ENCODE measurements at places on chromosomes 1 and 21.
A peak's percentile ranks its signal among the peaks of the same experiment; 100 is the strongest.

DNA sequence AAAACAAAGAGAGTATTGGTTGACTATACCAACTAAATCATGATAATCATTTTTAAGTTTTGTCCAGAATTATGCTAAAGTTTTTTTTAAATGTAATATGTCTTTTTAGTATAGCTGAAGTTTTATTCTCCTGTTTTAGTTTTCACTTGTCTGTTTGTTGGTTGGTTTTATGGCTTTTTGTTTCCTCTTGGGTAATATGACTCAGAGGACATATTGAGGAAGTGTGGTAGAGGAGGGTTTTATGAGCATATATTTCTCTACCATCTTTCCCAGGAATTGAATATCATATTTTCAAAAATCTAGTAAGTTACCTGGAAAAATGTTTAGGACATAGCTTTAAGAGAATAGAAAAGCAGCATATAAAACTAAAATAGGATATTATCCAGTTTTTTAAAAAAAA is 68.6 kb upstream of the MCOLN3 start:
- DNase-seq = no peak

- no peak for DNase-seq
These were observed 107.5 kb downstream of the PAX7 start for GRCh38 chr1:18738126-18738525.

- DNase-seq = no peak
These were observed 18.1 kb upstream of the IRF2BP2 start for GRCh38 chr1:234628089-234628488.

GRCh38 chr1:97500760-97501159 is 420.1 kb downstream of the DPYD start:
- DNase-seq = no peak

- DNase-seq = no peak
These were observed 3.9 kb downstream of the PGD start for GRCh38 chr1:10402729-10403274.

DNA sequence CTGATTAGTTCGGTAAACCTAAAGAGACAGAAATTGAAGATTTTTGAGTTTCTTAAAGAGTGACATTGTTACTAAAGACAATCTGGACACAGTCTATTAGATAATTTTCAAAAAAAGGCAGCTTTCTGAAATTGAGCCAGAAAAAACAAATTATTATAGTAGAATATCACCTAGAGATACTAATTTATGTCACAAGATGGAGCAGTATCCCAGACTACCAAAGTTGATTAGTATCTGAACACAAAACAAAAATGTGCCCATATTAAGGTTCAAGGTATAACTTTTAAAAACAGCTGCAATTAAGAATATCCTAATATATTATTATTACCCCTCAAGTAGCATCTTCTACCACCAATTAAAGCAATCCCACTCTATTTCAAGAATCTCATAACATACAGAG is 40.5 kb upstream of the SYT2 start:
- no peak for DNase-seq

- no peak for DNase-seq
These were observed 717 bp downstream of the UBIAD1 start for GRCh38 chr1:11273595-11274234.

DNA sequence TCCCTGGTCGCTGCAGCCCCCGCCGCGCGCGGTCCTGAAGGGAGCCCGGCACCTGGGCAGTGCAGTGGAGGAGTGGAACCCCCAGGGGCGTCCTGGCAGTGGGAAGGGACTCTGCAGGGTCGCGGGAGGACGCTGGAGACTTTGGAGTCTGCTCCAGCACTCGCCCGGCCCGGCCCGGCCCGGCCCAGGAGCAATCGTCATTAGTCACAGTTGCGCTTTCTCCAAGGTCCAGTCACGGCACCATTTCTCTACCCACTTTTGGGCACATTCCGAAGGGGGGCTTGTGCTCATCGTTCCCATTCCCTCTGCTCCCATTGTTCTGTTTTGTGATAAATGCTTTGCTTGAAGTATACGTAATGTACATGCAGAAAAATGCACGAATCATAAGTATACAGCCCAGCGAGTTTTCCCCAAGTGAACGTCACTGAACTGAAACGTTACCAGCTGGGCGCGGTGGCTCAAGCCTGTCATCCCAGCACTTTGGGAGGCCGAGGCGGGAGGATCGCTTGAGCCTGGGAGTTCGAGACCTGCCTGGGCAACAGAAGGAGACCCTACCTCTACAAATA is 999 bp downstream of the THAP3 start:
- no peak for DNase-seq

GRCh38 chr1:181558416-181558815 is 75.1 kb downstream of the CACNA1E start:
- DNase-seq = no peak

DNA sequence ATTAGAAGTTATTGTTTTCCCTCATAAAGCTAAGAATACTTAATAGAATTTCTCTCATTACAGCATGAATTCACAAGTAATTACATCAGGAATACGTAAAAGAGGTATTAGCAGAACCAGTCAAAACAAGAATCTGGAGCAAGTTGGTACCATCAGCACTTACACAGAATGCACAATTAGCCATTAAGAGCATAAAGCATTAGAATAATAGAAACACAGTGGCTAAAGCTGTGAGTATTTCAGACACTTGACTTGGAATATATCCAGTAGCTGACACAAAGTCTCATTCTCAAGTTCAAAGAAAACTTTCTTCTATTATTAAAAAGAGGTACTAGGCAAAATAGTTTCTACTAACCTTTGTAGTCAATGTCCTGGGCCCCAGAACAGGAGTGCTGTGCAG is 49.6 kb downstream of the KRTAP19-8 start:
- DNase-seq = no peak

DNA sequence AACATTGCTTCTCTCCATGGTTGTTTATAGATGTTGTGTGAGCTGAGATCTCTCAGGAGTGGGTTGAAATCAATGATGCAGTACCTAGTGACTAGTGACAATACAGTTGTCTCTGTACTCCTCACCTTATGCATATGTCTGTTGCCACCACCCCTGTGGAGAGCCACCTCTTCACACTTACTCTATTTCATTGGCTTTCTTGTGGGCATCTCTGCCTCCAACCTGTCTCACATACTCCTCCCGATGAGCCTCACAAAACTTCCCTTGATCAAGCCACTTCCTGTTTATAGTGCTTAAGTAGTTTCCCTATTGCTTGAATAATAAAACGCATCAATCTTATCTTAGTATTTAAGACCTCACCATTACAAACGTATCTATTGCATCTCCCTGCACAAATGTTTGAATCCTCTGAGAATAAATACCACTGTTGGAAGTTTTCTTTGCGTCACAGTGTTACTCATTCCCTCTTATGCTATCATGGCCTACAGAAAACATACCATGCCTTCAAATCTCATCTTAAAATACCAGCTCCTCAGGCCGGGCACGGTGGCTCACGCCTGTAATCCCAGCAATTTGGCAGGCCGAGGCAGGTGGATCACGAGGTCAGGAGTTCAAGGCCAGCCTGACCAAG is 54.7 kb upstream of the GREM2 start:
- peak; percentile 28 for DNase-seq

DNA sequence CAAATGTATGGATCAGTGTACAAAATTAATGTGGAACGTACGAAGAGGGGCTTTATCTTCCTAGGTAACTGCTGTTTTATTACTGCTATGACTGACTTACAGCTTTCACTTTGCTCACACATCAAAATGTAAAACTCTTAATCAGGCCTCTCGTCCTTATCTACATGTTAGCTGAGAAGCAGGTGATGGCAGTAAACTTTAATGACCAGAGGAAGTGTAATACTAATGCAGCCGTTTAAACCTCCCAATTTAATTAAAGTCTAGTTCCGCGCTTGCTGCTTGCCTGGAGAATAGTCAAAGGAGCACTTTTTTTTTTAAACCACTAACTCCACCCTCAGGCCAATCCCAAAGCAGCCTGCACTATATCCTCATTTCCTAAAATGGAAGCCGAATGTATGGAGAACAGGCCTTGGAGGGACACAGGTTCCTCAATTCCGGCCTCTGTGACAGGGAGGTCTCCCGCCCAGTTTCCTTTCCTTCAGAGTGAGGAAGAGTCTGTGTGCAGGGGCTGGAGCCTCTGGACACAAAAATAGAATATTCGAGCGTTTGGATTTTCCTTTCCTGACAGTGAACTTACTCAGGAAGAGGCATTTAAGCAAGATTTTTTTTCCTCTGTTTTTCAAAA is 36.7 kb upstream of the RASAL2 start:
- no peak for DNase-seq

- no peak for DNase-seq
These were observed 14.5 kb downstream of the ST6GALNAC5 start for GRCh38 chr1:76881762-76882161.

GRCh38 chr1:112628516-112628915 is 8.9 kb downstream of the CAPZA1 start:
- DNase-seq = no peak

GRCh38 chr1:195733826-195734225 is 874.4 kb downstream of the KCNT2 start:
- DNase-seq = no peak

DNA sequence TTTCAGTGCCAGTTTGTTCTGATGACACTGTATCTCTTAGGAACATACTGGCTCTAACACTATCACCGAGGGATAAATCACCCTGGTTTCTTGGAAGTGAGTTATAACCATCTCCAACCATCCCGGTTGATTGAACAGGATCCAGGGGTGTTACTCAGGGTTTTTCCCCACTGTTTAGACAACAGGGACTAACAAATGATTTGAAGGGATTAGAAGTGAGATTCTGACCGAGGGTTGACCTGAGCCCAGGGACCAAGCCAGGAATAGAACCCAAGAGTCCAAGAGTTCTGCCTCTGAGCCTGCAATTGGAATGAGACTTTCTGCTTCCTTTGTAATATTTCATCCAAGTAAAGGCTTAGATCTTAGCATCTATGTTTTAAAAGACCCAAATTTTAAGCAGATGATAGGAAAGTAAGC is 154.0 kb downstream of the DHRS3 start:
- no peak for DNase-seq

DNA sequence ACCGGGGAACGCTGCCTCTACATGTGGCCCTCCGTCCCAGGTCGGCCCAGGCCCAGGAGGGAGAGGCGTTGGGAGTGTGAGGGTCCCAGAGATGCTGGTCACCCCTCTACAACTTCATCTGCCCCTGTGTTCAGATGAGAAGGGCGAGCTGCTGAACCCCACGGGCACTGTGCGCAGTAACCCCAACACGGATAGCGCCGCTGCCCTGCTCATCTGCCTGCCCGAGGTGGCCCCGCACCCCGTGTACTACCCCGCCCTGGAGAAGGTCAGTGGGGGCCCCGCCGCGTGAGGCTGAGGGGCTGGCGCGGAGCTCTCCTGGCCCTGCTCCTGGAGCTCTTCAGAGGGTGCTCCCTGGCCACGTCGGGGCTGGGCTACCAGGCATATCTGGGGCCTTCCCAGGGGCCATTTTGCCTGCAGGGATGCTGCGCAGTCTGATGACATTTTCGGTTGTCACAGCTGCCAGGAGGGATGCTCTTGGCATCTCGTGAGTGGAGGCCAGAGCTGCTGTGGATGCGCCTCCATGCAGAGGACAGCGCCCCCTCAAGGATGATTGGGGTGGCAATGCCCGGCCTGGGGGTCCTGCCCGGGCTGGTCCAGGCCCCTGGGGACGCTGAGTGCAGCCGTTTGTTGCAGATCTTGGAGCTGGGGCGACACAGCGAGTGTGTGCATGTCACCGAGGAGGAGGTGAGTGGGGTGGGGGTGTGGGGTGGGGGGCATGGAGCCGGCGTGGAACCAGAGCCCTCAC is 68.6 kb downstream of the PIK3CD start:
- DNase-seq = no peak

DNA sequence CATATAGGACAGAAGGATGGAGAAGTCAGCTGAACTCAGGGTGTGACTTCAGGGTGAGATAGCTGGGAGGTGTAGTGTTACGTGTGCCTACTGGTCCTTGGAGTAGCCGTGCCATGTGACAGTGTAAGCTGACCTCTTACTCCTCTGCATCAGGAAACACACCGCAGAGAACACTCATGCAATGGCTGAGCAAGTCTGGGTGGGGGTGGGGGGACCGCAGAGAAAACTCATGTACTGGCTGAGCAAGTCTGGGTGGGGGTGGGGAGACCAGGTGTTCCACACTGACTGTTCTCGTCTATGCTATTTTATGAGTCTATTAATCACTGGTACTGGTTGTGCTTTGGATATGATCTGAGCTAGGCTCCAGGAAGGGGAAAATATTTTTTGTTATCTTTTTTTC is 233.1 kb downstream of the PAPPA2 start:
- DNase-seq = no peak

GRCh38 chr1:48617252-48617651 is 145.2 kb upstream of the SPATA6 start:
- DNase-seq = no peak

DNA sequence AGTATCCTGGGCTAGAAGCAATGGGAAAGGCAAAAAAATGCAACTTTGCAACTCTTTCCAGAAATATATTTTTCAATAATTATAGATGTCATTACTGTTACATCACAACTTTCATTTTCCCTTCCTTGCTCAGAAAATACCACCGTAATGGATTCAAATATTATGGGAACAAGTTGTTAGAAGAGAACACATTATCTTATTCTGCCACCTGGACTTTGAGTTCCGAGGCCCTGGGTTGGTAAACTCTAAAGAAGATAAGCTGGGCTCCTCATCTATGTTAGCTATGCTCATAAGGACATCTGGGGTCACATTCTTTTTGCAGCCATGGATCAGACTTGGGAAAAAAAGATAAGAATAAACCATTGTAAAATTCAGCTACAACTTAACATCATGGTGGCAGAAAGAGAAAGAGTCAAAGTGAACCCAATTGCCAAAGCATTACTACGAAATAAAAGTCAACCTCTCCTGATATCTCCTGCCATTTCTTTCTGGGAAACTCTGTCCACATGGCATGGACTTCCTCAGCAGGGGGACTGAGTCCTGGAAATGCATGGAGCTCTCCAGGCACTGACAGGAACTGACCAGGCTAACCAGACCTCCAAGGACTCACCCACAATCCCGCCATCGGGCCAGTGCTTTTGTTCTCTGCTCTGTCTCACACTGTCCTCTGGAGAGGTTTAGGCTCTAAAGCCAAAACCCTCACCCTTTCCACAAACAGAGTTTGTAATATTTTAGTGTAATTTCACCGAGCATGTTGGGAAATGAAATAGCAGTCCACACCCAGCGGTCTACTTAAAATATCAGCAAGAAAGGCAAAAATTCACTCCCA is 499.1 kb upstream of the RUNX1 start:
- no peak for DNase-seq

GRCh38 chr1:116291024-116291423 is 82.0 kb upstream of the ATP1A1 start:
- DNase-seq = no peak

- DNase-seq = no peak
These were observed 18.2 kb downstream of the PHLDA3 start for GRCh38 chr1:201450721-201451291.

GRCh38 chr1:66732407-66733166 is 19.7 kb upstream of the DYNLT5 start:
- DNase-seq = no peak

GRCh38 chr1:178652506-178653490 is 72.2 kb upstream of the RALGPS2 start:
- DNase-seq = no peak

- DNase-seq = no peak
These were observed 463.9 kb downstream of the OMA1 start for GRCh38 chr1:58082596-58082995.

Measured in stimulated activated naive CD8-positive, alpha-beta T cell treated with anti-CD3 and anti-CD28 coated beads, Interleukin-15, amount 100 ng/mL, for 72 hours (primary cell).